ENCODE measurements at places on chromosomes 6 and 20. TPM values are rescaled to one million over a fixed set of nuclear protein-coding genes. Genes with fewer than 3 reads are reported as not detected.

SLC24A3 gene
- not detected for total RNA-seq

BNIP5 gene
- not detected for total RNA-seq

SGK2 gene
- total RNA-seq: 2.3 TPM

PKHD1 gene
- not detected for total RNA-seq

CARMIL1 gene
- total RNA-seq: 21.7 TPM

MOG gene
- total RNA-seq: not detected

RBPJL gene
- total RNA-seq: not detected

SYTL3 gene
- 55.3 TPM for total RNA-seq

EYA2 gene
- not detected for total RNA-seq

CASP8AP2 gene
- 18.6 TPM for total RNA-seq

HAO1 gene
- 0.12 TPM for total RNA-seq

All from HCT116 (cell line).